ENCODE measurements at places on chromosomes 3 and 15. TPM values are rescaled to one million over a fixed set of nuclear protein-coding genes. Genes with fewer than 3 reads are reported as not detected.
A peak's percentile ranks its signal among the peaks of the same experiment; 100 is the strongest.

- peak; percentile 91 for DNase-seq
These were observed 14.8 kb upstream of the CYP11A1 start for GRCh38 chr15:74382004-74382816.

DNA sequence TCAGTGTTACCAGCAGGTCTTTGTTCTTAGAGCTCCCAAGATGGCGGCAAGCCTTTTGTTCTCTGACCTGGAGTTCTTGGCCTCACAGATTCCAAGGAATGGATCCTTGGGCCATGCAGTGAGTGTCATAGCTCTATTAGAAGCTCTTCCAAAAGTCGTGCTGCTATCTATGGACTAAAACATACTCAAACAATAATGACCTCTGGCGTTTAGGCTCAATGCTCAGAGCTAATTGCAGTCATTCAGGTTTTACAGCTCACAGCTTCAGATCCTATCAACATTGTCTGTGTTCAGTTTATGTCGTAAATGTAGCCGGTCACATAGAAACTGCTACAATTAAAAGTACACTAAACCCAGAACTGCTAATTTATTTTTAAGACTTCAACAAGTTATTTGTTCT is 22.2 kb downstream of the CCRL2 start:
- no peak for DNase-seq

DNA sequence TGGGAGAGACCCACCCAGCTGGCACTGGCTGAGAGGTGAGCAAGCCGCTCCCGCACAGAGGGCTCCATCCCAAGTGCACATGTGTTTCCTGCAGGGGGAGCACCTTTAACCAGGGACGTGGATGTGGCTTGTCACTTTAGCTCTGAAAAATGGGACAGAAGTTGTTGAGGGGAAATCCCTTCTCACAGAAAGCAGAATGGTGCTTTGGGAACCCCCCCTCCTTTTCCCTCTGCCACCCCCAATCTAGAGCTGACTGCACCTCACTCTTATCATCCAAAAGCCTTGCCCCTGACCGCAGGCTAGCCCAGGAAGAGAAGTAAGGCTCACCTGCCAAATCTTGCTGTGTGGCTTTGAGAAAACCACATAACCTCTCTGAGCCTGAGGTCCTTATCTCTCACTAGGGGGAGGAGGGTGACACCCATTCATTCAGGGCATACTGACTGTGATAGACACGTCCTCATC is 77.9 kb downstream of the RPN1 start:
- no peak for DNase-seq

DNA sequence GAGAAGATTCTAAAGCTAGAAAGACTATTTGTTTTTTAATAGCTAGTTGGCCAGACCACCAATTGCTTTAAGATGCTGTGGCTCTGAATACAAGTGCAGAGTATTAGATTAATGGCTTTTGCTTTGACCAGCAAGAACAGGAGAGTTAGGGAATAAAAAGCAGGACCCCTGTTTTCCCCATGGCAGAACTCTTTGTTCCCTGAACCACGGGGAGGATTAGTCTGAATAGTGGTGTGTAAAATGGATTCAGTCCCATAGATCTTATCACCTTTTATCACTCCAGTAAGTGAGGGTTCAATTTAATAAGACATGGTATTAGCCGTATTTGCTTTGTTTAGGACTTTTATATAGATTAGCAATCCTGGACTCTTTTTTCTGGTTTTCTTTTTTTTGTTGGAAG is 562.6 kb upstream of the DPPA4 start:
- DNase-seq: no peak

DNA sequence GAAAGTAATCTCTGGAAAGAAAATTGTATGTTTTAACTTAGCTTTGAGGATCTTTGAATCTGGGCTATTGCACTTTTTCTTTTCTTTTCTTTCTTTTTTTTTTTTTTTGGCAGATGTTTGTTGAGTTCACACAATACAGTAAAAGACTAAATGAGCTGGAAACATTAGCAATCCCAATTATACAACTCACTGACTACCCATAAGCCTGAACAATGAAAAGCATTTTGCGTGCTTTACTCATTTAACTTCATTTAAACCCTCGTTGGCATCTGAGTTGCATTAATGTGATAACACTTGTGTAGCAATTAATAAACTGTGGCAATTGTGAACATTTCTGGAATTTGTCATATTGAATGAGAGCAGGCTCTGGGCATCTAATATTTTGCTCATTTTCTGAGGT is 269.4 kb upstream of the RBMS3 start:
- DNase-seq: no peak

Gene THAP10
- total RNA-seq: 5.5 TPM

GRCh38 chr3:104520228-104520655 is 846.5 kb upstream of the ALCAM start:
- DNase-seq: no peak

GRCh38 chr15:68930268-68931022 is at the start of gene SPESP1:
Gene SPESP1, plus strand, starts transcription at chr15:68930525. Its CDS starts 129 bp downstream, at chr15:68930654.
- DNase-seq: no peak

DNA sequence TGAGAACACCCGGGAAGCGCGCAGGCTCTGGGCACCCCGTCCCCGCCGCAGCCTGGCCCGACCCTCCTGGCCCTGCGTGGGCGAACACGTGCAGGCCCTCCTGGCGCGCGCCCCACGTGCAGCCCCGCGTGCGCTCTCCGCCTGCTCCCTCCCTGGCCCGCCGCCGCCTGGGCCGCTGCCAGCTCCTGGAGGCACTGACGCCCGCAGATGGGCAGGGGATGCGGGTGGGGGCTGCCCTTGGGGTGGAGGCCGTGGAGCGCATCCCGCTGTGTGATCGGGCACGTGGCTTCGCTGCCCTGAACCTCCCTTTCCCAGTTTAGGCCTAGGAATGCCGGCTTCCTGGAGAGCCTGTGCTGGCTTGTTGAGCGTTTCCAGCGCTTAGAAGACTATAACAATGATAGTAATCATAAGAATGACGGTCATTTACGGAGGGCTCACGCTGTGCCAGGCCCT is 104.6 kb upstream of the SLC6A6 start:
- no peak for DNase-seq

Gene TAGLN3
- total RNA-seq: not detected

Gene EPHB3
- 15.7 TPM for total RNA-seq

Gene CCDC54
- not detected for total RNA-seq

Gene GRAMD2A
- total RNA-seq: 60.2 TPM

- peak; percentile 21 for DNase-seq
These were observed 38.0 kb downstream of the EDC3 start for GRCh38 chr15:74657846-74658245.

Gene GPR62
- not detected for total RNA-seq

Gene DAZL
- total RNA-seq: not detected

GRCh38 chr3:128598884-128599664 is 51.5 kb downstream of the RPN1 start:
- no peak for DNase-seq
